ENCODE measurements at places on chromosomes 6 and 20.

DNA sequence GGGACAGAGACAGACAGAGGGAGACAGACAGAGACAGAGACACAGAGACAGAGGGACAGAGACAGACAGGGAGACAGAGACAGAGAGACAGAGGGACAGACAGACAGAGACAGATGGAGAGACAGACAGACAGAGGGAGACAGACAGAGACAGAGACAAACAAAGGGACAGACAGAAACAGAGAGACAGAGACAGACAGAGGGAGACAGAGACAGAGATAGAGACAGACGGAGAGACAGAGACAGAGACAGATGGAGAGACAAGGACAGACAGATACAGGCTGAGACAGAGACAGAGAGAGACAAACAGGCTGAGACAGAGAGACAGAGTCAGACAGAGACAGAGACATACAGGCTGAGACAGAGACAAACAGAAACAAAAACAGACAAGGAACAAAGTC is 39.4 kb upstream of the PHACTR3 start:
- no peak for DNase-seq

GRCh38 chr6:158559338-158559894 is 475 bp upstream of the TMEM181 start:
- DNase-seq = no peak

GRCh38 chr6:5619249-5619648 is 357.9 kb downstream of the FARS2 start:
- peak; percentile 40 for DNase-seq

GRCh38 chr6:36769676-36770499 is 69.4 kb downstream of the CPNE5 start:
- peak; percentile 25 for DNase-seq

DNA sequence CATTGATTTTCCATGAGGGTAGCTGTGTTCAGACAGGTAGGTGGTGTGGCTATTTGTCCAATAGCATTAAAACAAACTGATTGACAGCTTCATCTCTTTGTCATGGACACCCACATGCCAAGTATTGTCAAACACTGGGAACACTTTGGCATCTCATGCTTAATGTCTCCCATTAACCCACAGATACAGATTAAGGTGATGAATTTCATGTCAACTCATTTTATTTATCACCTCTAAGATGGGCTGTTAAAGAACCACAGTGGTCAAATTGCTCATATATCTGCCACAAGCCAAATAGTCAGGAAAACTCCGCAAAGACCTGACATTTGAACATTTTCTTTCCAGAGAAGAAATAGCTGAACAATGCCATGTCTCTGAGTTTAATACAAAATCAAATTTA is 139.1 kb upstream of the SPTLC3 start:
- no peak for DNase-seq

- no peak for DNase-seq
Observed at GRCh38 chr6:151339369-151339768, 52.0 kb downstream of the ZBTB2 start.

Data from CD4-positive, alpha-beta T cell treated with Interleukin-4 for 4 hours (primary cell).